Fibroblast of lung (primary cell): ENCODE measurements at places on chromosomes 2 and 18. TPM values are rescaled to one million over a fixed set of nuclear protein-coding genes. Genes with fewer than 3 reads are reported as not detected.

The UGT1A8 gene
- total RNA-seq, result not detected in 2 replicates

The CYP1B1 gene
- total RNA-seq, result 94.1 and 97.3 TPM in 2 replicates

The SMAD2 gene
- 31.3 and 76.0 TPM in 2 replicates for total RNA-seq

The NT5DC4 gene
- total RNA-seq, result not detected in 2 replicates

The TRAK2 gene
- 72.9 and 81.1 TPM in 2 replicates for total RNA-seq

The EIF2AK3 gene
- total RNA-seq, result 19.8 and 20.3 TPM in 2 replicates

The PPP1R7 gene
- total RNA-seq, result 53.7 and 70.7 TPM in 2 replicates

The ID2 gene
- total RNA-seq, result 66.6 and 150 TPM in 2 replicates

The ESPNL gene
- total RNA-seq, result 1.3 and 2.8 TPM in 2 replicates

The LCT gene
- total RNA-seq, result under 0.01 TPM in 2 replicates

DNA sequence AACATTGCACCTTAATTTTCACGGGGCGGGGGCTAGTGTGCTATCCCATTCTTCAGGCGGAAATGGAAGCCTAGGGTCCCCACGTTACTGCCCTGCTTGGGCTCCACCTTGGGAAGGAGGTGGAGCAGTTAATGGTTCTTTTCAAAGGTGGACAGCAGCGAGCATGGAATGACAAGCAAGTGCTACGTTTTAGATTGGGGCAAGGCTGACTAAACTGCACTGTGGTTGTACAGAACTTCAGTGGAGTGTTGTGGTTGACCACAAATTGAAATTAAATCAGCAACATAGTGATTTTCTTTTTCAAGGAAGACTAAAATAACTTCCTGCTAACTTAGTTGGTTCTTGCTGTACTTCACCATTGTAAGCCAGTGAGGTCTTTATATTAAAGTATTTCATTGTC is 47.0 kb downstream of the CHRNA1 start:
- no peak overlapping the region for H3K4me3 ChIP-seq
- no peaks in the 10 kb centered on the region for H3K4me1 ChIP-seq
- H3K27ac ChIP-seq, result no peak overlapping the region
- peak; percentile 89 for DNase-seq
- peaks cover 1% of the 10 kb centered on the region for H3K27me3 ChIP-seq
- H3K36me3 ChIP-seq, result no peaks in the 10 kb centered on the region

DNA sequence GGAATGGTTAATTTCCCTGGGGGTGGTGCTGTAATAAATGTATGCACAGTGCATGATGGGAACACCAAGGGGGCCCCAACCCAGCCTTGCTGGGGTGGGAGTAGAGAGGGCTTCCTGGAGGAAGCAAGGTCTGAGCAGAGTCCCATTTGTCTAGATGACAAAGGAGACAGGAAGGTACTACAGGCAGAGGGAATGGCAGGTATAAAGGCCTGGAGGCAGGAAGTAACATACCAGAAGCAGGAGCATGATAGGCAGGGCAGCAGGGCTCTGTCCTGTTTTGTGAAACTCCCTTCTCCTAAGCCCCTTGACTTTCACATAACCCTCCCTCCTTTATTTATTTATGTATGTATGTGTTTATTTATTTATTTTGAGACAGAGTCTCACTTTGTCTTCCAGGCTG is 3.9 kb downstream of the GMPPA start:
- no peak overlapping the region for H3K27ac ChIP-seq
- H3K4me1 ChIP-seq, result peaks cover 9% of the 10 kb centered on the region
- H3K36me3 ChIP-seq, result peaks cover 18% of the 10 kb centered on the region

- H3K36me3 ChIP-seq, result no peaks in the 10 kb centered on the region
- H3K4me1 ChIP-seq, result no peaks in the 10 kb centered on the region
- H3K27ac ChIP-seq, result no peak overlapping the region
Measured at GRCh38 chr18:32717126-32717525, 55.7 kb downstream of the KLHL14 start.

DNA sequence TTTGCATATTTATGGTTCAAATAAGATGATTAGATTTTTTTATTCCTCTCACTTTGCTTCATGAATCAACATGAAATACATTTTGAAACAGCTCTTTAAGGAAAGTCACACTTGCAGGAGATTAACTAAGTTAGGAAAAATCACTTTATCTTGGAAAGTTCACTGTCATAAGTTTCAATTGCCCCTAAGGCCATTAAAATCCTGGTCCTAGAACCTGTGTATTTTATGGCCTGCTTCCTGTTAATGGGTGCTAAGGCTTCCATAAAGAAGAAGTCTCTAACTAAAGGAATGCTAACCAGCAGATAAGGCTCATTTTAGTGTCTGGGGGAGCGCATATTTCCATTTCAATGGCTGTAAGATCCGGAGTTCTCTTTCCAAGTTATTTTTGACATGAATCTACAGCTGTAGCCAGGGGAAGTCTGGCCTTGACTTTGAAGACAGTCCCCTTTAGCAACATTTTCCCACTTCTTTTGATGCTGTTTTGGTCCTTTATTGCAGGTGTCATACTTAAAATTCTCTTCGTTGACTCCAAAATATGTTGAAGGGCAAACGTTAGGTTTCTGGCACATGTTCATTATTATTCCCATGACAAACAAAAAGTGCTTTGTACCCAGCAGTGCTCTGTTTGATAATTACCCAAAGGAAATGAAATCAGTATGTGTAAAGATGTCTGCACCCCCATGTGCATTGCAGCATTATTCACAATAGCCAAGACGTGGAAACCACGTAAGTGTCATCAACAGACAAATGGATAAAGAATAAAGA is 34.4 kb upstream of the SH3BP4 start:
- H3K36me3 ChIP-seq, result no peaks in the 10 kb centered on the region
- no peaks in the 10 kb centered on the region for H3K4me1 ChIP-seq
- no peak overlapping the region for H3K27ac ChIP-seq
- H3K4me3 ChIP-seq, result no peak overlapping the region
- no peaks in the 10 kb centered on the region for H3K27me3 ChIP-seq

- no peaks in the 10 kb centered on the region for H3K27me3 ChIP-seq
- no peaks in the 10 kb centered on the region for H3K36me3 ChIP-seq
- no peaks in the 10 kb centered on the region for H3K4me1 ChIP-seq
- no peak overlapping the region for H3K4me3 ChIP-seq
Measured at GRCh38 chr2:58756336-58756735, 515.2 kb upstream of the FANCL start.

GRCh38 chr2:60409531-60409871 is 144.0 kb downstream of the BCL11A start:
- H3K4me3 ChIP-seq, result no peak overlapping the region
- no peaks in the 10 kb centered on the region for H3K36me3 ChIP-seq
- no peak for DNase-seq
- no peaks in the 10 kb centered on the region for H3K4me1 ChIP-seq
- no peak overlapping the region for H3K27ac ChIP-seq

DNA sequence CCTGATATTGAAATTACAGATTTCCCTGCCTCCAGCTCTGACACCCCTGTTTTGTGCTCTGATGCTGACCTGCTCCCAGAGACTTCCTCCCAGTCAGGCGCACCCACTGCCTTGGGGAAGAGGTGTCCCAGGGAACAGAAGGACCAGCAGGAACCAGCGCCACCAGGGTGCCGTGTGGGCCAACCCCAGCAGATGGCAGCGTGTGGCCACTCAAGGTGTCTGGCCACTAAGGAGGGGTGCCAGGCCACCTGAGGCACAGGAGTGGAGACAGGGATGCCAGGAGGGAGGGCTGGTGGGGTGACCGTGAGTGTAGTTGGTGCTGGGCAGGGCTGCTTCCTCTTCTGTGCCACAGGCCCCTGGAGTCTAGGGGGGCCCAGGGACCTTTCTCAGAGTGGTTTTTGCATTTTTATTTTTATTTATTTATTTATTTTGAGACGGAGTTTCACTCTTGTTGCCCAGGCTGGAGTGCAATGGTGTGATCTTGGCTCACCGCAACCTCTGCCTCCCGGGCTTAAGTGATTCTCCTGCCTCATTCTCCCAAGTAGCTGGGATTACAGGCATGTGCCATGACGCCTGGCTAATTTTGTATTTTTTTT is 56.0 kb downstream of the TEX44 start:
- H3K4me3 ChIP-seq, result no peak overlapping the region
- H3K27ac ChIP-seq, result no peak overlapping the region
- H3K27me3 ChIP-seq, result no peaks in the 10 kb centered on the region
- DNase-seq, result peak; percentile 52

DNA sequence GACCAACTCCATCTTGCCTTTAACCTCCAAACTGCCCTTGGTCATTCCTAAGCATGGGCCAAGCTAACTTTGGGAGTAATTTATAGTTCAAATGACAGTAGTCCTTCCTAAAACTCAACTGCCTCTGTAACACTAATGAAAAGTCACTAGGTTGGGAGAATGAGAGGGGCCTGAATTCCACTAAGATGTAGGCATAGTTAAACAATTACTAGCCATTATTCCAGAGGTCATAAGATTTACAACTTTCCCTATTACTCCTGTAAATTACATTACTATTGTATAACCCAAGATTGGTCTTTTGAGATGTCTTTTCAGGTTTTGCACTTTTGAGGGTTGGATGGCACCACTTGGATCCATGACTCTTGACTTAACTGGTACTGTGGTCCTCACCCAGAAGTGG is 94.6 kb downstream of the SPP2 start:
- H3K27ac ChIP-seq, result no peak overlapping the region
- no peak overlapping the region for H3K4me3 ChIP-seq
- H3K36me3 ChIP-seq, result no peaks in the 10 kb centered on the region
- peaks cover 3% of the 10 kb centered on the region for H3K4me1 ChIP-seq
- no peak for DNase-seq

DNA sequence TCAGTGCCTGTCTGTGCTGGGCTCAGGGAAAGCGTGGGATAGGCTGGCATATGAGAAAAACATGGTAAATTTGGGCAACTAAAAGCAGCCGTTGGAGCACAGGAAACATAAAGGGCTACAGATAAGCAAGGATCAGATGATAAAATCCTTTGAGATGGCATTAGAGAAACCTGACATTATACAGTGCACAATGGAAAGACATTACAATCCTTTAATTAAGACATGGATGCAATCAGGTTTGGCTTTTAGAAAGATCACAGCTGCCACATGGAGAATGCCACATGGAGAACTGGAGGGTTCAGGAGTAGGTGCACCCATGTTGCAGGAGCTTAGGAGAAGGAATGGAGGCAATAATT is 117.3 kb downstream of the CDC42EP3 start:
- no peak for DNase-seq
- no peaks in the 10 kb centered on the region for H3K36me3 ChIP-seq
- no peaks in the 10 kb centered on the region for H3K27me3 ChIP-seq
- H3K27ac ChIP-seq, result no peak overlapping the region
- H3K4me3 ChIP-seq, result no peak overlapping the region
- H3K4me1 ChIP-seq, result no peaks in the 10 kb centered on the region

- peak; percentile 37 for DNase-seq
- peaks cover 23% of the 10 kb centered on the region for H3K4me1 ChIP-seq
- H3K4me3 ChIP-seq, result no peak overlapping the region
- no peak overlapping the region for H3K27ac ChIP-seq
- H3K36me3 ChIP-seq, result no peaks in the 10 kb centered on the region
- no peaks in the 10 kb centered on the region for H3K27me3 ChIP-seq
Measured at GRCh38 chr2:28049416-28049815, 158.9 kb downstream of the BABAM2 start.

DNA sequence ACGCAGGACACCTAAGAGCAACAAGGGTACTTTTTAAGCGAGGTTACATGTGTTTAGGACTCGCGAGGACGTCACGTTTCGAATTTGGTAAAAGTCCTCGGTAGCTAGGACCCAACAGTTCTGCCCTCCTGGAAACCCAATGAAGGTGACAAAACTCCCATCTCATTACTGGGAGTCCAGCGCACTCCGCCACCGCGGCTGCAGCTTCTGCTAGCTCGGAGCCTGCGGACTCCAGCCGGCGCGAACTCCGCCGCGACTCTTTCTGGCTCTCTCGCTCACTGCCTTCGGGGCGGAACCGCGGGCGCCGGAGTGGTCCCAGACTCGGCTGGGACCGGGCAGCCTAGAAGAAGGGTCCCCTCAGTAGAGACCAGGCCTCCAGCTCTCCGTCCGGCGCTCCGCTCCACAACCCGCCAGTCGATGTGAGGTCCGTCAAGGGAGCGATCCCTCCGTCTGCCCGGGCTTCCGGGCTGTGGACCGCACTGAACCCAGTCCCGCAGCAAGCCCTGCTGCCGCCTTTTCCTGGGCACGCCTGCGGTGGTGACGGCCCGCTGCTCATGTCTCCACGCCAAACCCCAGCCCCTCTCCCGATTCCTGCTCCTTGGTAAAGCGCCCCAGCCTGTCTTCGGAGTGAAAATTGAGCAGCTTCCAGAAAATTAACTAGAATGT is 3.0 kb upstream of the OSR1 start:
- peaks cover 2% of the 10 kb centered on the region for H3K4me1 ChIP-seq
- H3K27ac ChIP-seq, result peak overlapping the region; percentile 65
- H3K27me3 ChIP-seq, result no peaks in the 10 kb centered on the region
- H3K4me3 ChIP-seq, result peak overlapping the region; percentile 47
- DNase-seq, result peak; percentile 43
- H3K36me3 ChIP-seq, result no peaks in the 10 kb centered on the region

GRCh38 chr2:65220432-65221131 is 7.0 kb upstream of the ACTR2 start:
- H3K27me3 ChIP-seq, result no peaks in the 10 kb centered on the region
- H3K36me3 ChIP-seq, result no peaks in the 10 kb centered on the region
- no peak overlapping the region for H3K27ac ChIP-seq

- no peak overlapping the region for H3K27ac ChIP-seq
- no peaks in the 10 kb centered on the region for H3K36me3 ChIP-seq
- peaks cover 2% of the 10 kb centered on the region for H3K4me1 ChIP-seq
- no peak overlapping the region for H3K4me3 ChIP-seq
- H3K27me3 ChIP-seq, result no peaks in the 10 kb centered on the region
Measured at GRCh38 chr2:223856584-223856983, 19.2 kb upstream of the AP1S3 start.

DNA sequence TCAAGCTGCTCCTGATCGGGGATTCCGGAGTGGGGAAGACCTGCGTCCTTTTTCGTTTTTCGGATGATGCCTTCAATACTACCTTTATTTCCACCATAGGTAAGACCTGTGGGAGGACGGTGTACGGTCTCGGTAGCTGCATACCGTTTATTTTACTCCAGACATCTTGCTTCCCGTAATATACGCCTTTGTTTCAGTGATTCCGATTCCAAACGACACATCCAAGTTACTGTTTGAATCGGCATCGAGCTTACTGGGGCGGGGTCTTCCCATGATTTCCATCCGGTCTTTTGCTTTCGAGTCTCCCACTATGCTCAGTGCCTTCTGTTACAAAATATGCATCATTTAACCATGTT is 731 bp downstream of the RAB10 start:
- peaks cover 1% of the 10 kb centered on the region for H3K36me3 ChIP-seq
- H3K27ac ChIP-seq, result peak overlapping the region; percentile 94
- no peak for DNase-seq
- peak overlapping the region; percentile 94 for H3K4me3 ChIP-seq
- peaks cover 5% of the 10 kb centered on the region for H3K4me1 ChIP-seq
- H3K27me3 ChIP-seq, result no peaks in the 10 kb centered on the region

- no peaks in the 10 kb centered on the region for H3K4me1 ChIP-seq
- H3K4me3 ChIP-seq, result no peak overlapping the region
- H3K27ac ChIP-seq, result no peak overlapping the region
Measured at GRCh38 chr2:134705861-134706586, 12.8 kb downstream of the TMEM163 start.

DNA sequence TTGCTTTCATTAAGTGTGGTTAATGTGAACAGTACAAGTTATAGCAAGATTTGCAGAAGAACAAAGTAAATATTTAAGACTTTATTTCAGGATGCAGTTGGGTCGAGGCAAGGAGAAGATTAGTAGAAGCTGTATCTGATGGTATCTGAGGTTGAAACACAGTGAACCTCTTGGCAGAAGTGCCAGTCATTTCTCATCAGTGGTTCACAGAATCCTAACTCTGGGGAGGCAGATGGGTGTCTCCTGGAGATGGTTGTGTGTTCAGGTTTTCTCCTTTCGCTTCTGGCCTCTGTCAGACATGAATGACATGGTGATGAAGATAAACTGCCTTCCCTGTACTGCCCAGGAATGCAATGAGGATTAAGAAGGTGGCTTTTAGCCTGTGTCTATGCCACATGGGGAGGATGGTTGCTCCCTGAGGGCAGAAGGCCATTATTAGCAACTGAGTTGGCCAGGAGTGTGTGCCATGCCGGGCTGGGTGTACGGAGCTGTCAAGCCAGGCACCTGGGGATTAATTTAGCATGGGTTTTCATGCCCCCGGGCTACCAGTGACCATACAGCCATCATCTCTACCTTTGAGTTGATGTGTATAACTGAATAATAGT is 28.0 kb downstream of the MGAT5 start:
- H3K4me3 ChIP-seq, result no peak overlapping the region
- no peaks in the 10 kb centered on the region for H3K27me3 ChIP-seq
- no peak overlapping the region for H3K27ac ChIP-seq
